CD8-positive, alpha-beta T cell (primary cell): ENCODE measurements at places on chromosomes 1 and 21. TPM values are rescaled to one million over a fixed set of nuclear protein-coding genes. Genes with fewer than 3 reads are reported as not detected.

DNA sequence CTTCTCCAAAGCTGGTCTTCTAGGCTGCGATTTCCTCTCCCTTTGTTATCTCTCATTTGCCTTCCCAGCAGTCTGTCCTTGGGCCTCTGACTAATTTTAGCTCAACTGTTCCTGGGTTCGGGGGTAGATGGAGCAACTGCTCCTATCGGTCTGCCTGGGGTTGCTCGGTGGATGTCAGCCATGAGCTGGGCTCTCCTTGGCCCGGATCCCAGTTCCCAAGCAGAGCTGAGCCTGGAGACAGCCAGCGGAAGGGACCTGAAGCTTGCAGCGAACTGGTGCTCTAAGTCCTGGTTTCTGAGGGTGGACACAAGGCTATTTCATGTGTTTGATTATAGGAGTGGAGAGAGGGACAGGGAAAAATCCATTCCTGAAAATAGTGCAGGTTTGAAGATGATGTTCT, 423.0 kb downstream of the RPS6KC1 start:
- DNase-seq, result no peak

GRCh38 chr1:2953688-2954285, 67.5 kb upstream of the ACTRT2 start:
- no peak for DNase-seq

Gene LCE1E
- not detected for total RNA-seq

Gene GDAP2
- total RNA-seq, result 24.9 TPM

Gene AQP10
- not detected for total RNA-seq

Gene LRRC53
- total RNA-seq, result not detected

- no peak for DNase-seq
Observed at GRCh38 chr1:47903723-47904122, 93.5 kb downstream of the TRABD2B start.

GRCh38 chr1:50292276-50292675, 131.0 kb downstream of the DMRTA2 start:
- DNase-seq, result no peak

GRCh38 chr1:41358131-41359021, 2.9 kb upstream of the FOXO6 start:
- DNase-seq, result no peak

Gene MEX3A
- 0.22 TPM for total RNA-seq

GRCh38 chr21:14678973-14679574, 133.0 kb upstream of the SAMSN1 start:
- DNase-seq, result no peak

GRCh38 chr1:13435458-13435857, 25.2 kb downstream of the PRAMEF20 start:
- DNase-seq, result no peak

DNA sequence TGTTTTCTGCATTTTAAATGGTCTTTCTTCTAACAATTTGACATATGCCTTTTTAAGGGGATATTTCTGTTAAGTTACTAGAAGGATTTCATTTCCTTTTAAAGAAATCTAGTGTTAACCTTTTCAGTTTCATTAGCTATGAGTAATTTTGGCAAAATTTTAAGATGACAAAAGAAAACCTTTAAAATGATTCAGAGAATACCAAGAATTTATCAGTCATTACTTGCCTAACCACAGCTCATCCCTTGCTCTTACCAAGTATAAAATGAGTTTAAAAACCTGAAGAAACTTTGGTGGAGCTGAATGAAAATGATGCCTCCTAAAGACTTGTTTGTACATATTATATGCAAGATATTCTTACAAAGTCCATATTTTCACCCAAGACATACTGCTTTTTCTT, 101.7 kb downstream of the NEK7 start:
- no peak for DNase-seq

DNA sequence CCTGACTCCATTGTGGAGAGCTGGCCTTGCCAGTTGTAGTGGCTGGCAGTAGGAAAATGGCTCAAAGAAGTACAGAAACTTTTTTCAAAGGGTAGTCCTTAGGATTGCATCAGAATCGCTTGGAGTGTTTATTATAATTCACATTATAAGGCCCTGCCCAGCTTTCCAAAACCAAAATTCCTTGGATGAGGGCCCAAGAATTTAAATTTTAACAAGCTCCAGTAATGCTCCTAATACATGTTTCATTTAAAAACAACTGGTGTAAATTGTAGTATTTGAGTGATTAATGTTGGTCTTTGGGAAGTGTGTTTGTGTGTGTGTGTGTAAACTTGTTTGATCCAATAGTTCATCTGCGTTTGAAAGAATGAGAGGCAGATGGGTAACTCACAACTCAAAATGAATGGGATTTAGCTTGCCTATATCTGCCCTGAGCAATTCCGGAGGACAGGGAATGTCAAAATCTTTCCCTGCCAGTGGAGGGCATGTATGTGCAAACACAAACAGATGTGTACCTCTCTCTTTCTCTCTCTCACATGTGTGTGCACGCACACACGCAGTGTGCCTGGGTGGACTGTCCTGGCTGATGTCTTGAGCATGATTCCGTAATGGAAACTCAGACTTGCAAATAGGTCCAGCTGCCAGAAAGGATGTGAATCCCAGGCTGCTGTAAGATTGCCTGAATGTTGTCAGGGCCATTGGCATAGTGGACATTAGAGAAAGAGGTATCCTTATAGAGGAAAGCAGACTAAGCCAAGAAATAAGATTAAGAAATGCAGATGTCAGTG, 293.1 kb downstream of the LMX1A start:
- no peak for DNase-seq

DNA sequence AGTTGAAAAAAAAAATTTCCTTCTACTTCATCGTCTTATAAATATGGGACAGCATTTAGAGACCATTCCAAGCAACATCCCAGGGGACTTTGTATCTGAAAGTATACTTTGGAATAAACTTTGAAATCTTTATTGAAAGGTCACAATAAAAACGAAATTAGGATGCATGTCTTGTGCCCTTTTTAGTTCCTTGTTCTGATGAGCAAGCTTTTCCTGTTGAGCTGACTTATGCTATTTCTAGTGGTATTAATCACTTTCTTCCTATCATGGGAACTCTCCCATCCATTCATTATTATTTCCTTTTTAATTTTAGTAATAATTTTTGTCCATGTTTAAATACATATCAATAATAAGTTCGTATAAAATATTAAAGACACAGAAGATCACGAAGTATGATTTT, 4.0 kb upstream of the GBP2 start:
- DNase-seq, result no peak

DNA sequence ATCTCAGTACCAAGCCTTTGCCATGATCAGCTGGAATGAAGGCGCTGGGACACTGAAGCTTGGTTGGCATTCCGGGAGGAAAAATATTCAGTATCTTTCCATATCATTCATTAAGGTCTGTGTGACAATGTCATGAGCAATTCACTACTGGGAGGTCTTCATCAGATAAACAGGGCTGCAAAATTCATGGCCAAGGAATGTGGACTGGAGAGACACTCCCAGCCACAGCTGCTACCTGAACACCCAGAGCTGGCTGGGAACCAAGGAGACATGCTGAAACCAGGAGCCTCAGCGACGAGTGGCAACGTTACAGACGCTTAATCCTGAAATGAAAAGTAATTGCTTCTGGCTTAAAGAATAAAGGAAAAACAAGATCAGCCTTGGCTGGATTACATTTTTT, 30.6 kb upstream of the DDAH1 start:
- no peak for DNase-seq

Gene NBPF10
- 1.8 TPM for total RNA-seq

DNA sequence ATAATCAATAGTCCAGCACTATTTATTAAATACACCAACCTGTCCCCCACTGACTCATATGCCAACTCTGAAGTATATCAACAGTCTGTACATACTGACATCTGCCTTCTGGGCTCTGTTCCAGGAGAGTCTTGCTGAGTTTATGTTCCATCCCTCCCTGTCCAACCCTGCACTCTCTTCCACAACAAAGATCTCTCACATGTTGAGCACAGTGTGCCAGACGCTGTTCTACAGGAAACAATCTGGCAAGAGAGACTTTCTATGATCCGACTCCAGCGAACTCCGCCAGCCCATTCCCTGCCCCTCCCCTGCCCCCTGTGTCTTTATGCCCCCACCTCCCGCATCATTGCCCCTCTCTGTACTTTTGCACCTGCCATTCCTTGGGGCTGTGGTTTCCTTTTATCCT, 3.4 kb downstream of the LACTBL1 start:
- no peak for DNase-seq

DNA sequence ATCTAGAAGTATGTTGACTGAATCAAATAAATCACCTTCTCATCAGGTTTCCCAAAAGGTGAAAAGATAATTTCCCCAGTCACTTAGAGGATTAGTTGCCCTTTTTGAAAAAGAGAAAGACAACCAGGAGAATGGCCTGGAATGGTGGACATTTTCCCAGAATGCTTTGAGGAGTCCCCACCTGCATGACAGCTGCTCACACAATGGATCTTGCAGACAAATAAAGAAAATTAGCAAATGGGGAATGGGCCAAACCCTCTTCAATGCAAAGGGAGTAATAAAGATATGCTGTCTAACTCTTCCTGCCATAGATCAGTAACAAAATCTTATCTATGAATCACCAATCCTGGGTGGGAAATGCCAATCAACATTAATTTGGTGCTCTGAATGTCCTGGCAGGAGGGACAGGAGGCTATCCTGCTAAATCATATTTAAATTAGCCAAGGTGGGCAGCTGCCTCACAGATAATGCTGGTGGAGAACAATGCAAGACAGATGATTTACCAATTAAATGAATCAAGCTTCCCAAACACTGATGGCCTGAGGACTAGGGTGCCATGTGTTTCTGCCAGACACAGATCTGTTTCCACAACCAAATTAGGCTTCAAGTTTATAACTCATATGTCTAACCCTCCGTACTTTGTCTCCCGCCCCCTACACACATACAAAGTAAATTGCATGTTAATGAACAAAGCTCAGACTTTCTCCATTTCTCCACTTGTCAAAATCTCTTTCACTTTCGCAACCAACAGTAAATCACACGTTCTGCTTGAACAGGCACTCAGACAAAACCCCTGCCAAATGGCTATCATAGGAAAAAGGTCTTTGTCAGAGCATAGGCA, 488.0 kb upstream of the PLXNA2 start:
- no peak for DNase-seq

Gene CLEC20A
- not detected for total RNA-seq

GRCh38 chr1:115671176-115671934, 29.6 kb downstream of the VANGL1 start:
- no peak for DNase-seq

Gene PLPPR5
- total RNA-seq, result not detected

Gene TRPM2
- 2.0 TPM for total RNA-seq

Gene ABCA4
- total RNA-seq, result not detected

Gene LEFTY2
- total RNA-seq, result not detected

DNA sequence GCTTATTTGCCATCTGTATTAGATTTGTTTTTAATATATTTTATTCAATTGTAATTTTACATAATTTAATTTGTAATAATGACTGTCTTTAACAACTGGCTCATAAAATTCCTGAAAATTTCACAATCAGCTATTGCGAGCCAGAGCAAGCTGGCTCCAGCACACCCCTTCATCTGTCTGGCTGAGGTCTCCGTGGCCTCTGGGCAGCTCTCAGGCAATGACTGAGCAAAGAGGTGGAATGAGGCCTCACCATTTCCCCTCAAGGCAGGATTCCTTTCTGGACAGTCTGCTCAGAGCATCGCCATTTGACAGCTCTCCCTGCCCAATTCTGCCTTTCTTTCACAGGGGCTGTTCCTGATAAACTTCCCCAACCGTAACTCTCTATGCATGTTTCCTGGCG, 5.8 kb upstream of the KANK4 start:
- DNase-seq, result no peak

- DNase-seq, result no peak
Observed at GRCh38 chr21:43362915-43363314, 64.0 kb downstream of the SIK1 start.

DNA sequence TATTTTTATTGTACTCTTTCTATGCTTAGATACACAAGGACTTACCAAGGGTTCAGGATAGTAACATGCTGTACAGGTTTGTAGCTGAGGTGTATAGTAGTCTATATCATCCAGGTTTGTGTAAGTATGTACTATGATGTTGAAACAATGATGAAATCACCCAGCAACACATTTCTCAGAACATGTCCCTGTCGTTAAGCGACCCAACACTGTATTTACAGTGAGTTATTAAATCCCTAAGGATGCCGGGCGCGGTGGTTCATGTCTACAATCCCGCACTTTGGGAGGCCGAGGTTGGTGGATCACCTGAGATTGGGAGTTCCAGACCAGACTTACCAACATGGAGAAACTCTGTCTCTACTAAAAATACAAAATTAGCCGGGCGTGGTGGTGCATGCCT, 21.6 kb upstream of the RCOR3 start:
- no peak for DNase-seq

- DNase-seq, result no peak
Observed at GRCh38 chr1:57249511-57249910, 174.3 kb downstream of the DAB1 start.

DNA sequence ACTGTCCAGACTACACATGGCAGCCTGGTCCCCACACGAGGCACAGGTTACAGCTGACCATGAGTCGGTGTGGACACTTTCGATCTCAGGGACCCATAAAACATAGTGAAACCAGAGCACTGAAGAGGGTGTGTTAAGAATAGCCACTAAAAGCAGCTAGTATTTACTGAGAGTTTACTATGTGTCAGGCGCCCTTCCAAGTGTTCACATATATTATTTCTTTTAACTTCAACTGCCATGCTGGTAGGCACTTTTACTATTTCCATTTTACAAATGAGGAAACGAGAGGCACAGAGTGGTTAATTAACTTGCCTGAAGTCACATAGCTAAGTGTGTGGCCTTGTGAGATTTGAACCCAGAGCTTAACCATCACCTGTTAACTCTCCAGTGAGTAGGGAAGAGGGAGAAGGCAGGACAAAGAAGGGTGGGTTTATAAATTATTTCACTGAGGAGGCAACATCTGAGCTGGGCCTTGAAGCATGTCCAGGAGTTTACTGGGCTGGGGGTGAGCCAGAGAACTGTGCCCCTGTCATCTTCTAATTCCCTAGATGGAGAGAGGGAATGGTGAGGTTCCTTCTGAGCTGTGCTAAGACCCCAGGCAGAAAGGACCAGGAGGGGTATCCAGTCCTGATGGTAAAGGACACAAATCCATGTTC, 20.7 kb downstream of the ABCA4 start:
- no peak for DNase-seq

- no peak for DNase-seq
Observed at GRCh38 chr1:205343431-205344065, 13.2 kb downstream of the KLHDC8A start.

DNA sequence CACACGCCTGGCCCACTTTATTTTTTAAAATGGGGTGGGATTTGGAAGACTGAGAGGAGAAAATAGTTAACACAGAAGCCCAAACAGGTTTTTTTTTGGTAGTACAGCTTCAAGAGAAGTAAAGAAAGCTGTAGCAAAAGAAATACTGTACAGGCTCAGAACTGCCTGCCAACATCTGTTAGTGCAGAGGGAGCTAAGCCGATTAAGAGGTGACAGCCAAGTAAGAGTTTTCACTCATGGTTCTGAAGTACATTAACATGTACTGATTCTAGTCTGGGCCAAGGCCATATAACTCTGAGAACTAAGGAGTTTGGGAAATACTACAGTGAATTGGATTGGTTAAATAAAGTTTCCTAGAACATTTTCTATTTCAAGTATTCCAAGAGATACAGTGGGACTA, 51.6 kb downstream of the EIF2B3 start:
- no peak for DNase-seq
